AG08395 (cell line): ENCODE measurements at places on chromosomes 4 and X.

GRCh38 chrX:23504540-23504884 is 162.8 kb upstream of the PRDX4 start:
- DNase-seq: no peak

DNA sequence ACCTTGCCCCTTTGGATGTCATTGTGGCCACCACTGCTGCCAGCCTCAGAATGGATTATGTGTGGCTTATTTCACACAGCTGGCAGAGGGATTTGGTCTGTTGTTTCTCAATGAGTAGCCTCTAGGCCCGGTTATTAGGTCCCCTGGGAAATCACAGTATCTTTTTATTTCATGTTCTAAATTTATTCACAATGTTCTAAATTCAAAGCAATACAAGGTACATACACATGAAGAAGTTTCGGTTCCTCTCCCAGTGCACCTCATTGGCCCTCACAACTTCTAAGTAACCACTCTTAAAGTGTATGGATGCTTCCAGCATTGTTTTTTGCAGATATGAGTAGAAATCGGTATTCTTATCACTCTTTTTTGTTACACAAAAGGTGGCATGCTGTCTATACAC is 262.7 kb downstream of the RCHY1 start:
- no peak for DNase-seq

DNA sequence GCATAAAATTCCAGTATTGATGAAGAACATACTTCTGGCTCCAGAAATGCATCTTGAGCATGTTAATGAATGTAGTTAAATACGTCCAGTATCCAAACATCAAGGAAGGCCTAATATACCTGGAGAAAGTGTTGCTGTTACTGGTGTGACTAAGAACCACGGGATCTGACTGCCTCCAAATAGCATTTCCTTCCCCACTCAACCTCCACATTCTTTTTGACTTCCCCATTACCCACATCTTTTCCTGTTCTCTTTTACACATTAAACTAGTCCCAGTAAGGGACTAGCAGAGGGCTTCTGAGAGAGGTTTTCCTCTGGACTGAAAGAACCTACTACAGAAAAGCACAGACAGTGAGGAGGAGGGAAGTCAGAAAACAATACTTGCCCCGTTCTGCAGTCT is 482.8 kb upstream of the HTR2C start:
- no peak for DNase-seq

DNA sequence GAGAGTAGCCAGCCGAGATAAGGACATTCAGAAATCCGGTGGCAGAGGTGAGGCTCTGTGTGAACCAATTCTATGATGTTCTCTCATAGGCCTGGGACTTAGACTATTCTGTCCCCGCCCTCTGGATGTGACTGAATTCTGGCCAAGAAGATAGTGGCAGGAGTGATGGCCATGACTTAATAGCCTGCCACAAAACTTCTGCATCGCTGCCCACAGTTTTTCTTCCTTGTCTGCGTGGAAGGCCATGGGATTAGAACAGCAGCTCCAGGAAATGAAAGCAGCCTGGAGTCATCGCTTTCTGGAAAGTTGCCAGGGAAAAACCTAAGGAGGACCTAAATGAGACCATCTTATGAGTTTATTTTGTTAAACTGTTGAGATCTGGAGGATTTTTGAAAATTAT is 134.7 kb downstream of the F11 start:
- no peak for DNase-seq

DNA sequence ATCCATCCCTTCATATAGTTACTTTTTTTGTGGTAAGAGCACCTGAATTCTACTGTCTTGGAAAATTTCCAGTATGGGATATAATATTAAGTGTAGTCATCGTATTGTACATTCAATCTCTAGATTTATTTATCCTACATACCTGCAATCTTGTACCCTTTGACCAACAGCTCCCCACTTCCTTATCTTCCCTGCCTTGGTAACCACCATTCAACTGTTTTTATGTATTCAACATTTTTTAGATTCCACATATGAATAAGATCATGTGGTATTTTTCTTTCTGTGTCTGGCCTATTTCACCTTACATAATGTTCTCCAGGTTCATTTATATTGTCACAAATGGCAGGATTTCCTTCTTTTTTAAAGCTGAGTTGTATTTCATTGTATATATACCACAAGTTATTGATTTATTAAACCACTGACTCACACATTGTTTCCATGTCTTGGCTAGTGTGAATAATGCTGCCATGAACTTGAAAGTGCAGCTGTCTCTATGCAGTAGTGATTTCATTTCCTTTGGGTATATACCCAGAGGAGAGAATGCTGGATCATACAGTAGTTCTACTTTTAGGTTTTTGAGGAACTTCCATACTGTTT is 572.5 kb downstream of the MAGEB5 start:
- DNase-seq: no peak

GRCh38 chr4:110823251-110823650 is 200.4 kb upstream of the PITX2 start:
- peak; percentile 18 for DNase-seq

GRCh38 chrX:73577361-73577760 is 14.4 kb downstream of the CHIC1 start:
- peak; percentile 38 for DNase-seq

DNA sequence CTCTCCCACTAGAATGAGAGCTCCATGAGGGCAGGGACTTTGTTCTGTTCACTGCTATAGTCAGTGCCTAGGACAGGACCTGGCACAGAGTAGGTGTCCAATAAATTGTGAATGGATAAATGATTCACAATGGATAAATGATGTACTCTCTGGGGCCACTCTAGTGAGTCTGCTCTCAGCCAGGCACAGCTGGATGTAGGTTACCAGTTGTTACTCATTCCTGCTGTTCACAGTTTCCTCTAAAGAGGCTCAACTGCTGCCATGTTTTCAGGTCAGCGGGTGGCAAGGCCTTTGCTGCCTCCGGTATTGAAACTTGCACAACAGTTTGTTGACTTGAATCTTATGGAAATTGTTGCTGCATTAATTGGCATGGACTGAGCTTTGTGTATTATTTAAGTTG is 99.1 kb downstream of the NHSL2 start:
- DNase-seq: no peak

DNA sequence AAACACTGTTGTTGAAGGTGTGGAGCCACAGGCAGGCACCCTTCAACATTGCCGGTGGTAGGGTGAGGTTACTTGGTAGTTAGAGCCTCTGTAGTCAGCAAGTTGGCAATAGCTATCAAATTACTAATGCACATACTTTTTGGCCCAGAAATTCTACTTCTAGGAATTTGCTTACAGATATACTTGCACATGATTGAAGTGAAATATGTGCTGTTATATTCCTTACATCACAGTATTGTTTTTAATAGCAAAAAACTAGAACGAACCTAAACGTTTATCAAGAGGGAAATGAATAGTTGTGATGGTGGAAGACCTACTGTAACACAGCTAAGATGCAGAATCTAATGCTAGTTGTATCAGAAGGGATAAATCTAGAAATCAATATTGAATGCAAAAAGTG is 7.7 kb upstream of the PJA1 start:
- DNase-seq: no peak
